Hippocampal formation (tissue), 2 donors: ENCODE measurements at places on chromosomes 2 and 18.

- DNase-seq, result no peak
These were observed 50.5 kb downstream of the GAREM1 start for GRCh38 chr18:32420084-32420750.

DNA sequence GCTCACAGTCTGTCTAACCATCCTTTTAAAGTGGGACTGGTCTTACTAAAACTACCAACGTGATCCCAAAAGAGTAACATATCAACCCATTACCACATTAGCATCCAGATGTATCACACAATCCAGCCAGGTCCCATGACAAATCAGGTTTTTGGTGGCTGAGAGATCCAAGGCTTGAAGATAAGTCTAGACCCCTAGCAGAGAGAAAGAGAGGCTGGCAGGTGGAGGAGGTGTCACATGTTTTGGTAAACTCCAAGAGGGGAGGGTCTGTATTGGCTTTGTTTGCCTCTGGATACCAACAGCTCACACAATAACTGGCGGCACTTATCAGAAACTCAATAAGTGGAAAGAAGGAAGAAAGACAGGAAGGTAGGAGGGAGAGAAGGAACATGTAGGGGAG, 357.6 kb downstream of the SS18 start:
- no peak for DNase-seq

DNA sequence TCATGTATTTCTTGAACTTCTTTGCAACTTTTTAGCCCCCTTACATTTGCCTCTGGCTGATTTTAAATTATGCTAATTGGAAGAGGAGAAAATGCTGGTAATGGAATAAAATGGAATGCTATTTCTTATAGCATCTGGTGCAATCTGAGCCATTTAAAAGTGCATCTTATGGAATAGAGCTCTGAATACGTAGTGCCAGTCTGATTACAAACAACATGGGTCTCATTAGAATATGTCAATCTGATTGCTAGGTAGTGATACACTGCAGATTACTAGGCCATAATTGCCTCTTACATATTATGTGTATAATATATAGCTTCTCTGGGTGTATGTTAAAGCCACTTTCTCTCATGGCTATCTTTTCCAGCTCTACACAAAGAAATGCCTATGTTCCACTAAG, 159.1 kb downstream of the EPHA4 start:
- no peak for DNase-seq

DNA sequence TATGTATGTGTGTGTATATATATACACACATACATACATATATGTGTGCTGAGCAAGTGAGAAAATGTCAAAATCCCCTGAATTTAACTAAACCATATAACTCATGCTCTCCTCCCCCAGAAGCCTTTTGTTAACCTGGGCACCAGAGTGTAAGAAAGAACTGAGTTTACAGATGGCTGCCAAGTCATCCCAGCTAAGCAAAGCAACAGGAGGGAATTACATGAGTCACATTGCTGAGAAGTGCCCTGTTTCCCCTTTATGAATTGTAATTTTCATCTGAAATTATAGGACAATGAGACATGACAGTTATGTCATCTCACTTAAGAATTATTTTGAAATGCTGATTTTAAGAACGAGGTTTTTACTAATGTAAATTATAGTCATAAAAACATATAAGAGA, 29.9 kb downstream of the SCN7A start:
- no peak for DNase-seq

GRCh38 chr2:46256563-46257142, 40.6 kb upstream of the EPAS1 start:
- DNase-seq, result no peak

DNA sequence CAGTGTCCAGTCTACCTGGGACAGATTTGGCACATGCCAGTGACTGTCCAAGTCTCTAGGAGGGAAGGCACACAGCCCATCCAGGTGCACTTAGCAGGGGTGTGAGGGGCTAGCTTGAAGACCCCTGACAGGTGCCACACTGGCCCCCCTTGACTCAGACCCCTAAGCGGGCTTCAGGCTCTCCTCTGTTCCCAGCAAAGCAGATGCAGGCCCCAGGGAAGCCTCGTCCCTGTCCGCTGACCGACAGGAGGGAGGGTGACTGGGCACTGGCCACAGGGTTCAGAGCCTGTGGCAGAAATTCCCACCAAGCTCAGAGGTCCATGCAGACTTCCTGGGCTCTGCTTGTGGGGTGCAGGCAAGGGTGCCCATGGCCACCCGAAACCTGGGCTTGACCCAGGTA, 239.8 kb upstream of the MYT1L start:
- no peak for DNase-seq

- no peak for DNase-seq
These were observed 62.4 kb upstream of the TCF4 start for GRCh38 chr18:55650363-55650870.

- DNase-seq, result no peak
These were observed 506 bp downstream of the BMPR2 start for GRCh38 chr2:202376460-202377206.

GRCh38 chr2:136750065-136750464, 15.3 kb upstream of the THSD7B start:
- DNase-seq, result no peak
